ENCODE measurements at places on chromosomes 1 and 21. TPM values are rescaled to one million over a fixed set of nuclear protein-coding genes. Genes with fewer than 3 reads are reported as not detected.

UBXN10 gene
- total RNA-seq = not detected

ZMYND12 gene
- total RNA-seq = 0.25 TPM

NBPF11 gene
- total RNA-seq = 6.0 TPM

RLF gene
- 20.5 TPM for total RNA-seq

GRCh38 chr1:42734201-42735035 lies 5.6 kb downstream of the CLDN19 start:
- no peak for DNase-seq

DNA sequence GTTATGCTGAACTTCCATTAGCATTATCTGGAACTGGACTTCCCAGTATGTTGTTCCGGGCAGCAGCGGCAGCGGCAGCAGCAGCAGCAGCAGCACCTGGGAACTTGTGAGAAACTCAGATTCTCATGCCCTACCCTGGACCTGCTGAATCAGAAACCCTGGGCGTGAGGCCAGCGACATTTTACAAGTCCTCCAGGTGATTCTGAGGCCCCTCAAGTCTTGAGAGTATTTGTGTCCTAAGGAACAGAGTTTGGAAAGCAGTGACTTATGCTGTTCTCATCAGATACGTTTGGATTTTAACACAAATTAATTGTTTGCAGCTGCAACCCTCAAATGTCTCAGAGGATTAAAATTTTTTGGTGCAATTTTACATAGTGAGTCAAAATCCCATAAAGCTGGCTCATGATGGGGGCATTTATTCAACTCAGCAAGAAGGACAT lies 157.2 kb upstream of the KAZN start:
- no peak for DNase-seq

DNA sequence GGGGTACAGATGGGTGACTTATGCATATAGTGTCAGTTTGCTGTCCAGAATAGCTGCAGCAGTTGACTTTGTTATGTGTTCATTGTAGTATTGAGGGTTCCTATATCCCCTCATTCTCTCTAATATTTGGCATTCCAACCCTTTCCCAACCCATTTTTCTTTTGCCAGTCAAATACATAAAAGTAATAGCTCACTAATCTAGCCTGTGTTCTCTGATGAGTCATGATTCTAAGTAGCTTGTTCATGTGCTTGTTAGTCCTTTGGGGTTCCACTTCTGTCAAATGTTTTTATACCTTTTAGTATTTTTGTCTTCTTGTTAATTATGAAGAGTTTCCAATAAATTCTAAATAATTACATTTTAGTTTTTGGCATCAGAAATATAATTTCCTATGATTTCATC lies 99.2 kb upstream of the MROH9 start:
- DNase-seq = no peak

DNA sequence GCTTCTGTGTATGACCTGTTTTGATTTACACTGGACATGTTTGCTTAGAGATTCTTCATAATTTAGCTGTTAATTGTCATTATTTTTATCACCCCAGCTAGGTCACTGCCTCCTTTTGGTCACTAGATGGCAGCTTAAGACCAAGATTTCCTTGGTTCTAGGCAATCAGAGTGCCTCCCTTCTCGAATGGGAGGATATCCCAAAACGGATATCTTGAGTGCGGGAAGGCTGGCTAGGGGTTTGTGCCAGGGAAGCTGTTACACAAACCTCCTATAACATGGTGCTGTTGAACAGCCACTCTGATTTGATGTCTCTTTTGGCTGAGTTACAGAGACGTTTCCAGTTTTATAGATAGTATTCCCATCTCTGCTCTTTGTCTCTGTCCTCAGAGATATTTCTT lies 283.5 kb downstream of the S1PR1 start:
- DNase-seq = peak; percentile 32

GRCh38 chr1:151807131-151807530 lies 1.9 kb upstream of the LINGO4 start:
- no peak for DNase-seq

DNA sequence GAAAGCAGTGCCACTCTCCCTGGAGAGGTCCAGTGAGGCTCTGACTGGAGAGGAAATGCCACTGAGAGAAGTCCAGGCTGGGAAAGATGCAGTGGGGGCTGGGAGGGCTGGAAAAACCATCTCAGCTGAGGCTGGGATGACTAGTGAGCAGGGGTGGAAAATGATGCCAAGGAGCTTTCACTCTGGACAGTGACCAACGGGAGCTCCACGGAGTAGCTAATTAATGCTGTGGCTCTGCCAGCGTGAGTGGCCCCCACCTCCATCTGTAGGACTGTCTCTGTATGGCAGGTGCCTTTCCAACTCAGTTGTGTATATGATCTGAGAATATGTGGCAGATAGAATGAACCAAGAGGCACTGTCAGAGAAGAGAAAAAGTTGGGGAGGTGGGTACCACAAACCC lies 86.7 kb downstream of the DDX20 start:
- no peak for DNase-seq

DNA sequence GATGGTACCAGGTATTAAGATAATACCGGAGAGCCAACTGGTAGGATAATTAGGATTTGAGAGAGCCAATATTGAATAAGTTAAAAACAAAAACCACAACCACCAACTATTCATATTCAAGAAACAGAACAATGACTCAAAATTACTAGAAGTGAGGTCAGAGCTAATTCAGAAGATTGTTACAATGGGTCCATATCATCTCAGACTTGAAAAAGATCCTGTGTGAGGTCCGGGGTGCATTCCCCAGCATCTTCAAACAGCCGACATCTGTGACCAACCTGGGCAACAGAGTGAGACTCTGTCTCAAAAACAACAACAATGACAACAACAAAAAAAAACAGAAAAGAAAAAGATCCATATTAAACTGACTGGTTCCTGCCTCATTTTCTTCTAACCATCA lies 18.6 kb downstream of the AK2 start:
- no peak for DNase-seq

- DNase-seq = no peak
Observed at GRCh38 chr1:14725695-14726094, 127.2 kb downstream of the KAZN start.

DNA sequence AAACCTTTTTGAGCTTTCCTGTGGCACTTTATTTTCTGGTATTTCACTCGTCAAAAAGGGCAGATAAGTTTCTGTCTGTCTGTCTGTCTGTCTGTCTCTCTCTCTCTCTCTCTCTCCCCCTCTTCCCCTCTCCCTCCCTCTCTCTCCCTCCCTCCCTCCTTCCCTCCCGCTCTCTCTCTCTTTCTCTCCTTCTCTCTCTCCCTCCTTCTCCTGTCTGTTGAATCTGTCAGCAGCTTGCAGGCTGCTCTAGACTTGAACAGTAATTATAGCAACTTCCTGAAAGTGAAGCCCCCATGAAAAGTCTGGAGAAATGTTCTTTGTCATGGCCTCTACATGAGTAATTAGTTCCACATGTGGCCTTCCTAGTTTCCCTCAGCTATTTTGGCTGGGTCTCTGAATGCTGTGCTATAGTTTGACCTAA lies 275.2 kb upstream of the C1orf105 start:
- DNase-seq = no peak

Measured in HCT116 (cell line).